ENCODE measurements at places on chromosomes 1 and 21.
A peak's percentile ranks its signal among the peaks of the same experiment; 100 is the strongest.

DNA sequence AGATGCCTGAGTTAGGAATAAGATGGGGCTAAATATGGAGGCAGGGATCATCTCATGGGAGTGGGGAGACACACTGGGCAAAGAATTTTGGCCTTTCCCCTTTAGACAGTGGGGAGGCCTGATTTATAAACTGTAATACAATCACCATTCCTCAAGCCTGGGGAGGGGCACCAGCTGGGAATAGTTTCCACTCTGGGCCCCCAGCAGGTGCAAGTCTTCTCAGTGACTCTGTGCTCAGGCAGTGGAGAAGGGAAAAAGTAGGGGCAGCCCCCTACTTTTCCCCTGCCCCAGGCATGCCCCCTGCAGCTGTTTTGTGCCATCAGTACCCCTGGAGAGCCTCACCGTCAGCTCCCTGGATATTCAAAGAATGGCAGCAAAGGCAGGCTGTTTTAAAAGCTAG lies 19.1 kb downstream of the COA7 start:
- DNase-seq, result no peak

- DNase-seq, result no peak
Observed at GRCh38 chr1:162570718-162571117, 9.2 kb downstream of the UAP1 start.

DNA sequence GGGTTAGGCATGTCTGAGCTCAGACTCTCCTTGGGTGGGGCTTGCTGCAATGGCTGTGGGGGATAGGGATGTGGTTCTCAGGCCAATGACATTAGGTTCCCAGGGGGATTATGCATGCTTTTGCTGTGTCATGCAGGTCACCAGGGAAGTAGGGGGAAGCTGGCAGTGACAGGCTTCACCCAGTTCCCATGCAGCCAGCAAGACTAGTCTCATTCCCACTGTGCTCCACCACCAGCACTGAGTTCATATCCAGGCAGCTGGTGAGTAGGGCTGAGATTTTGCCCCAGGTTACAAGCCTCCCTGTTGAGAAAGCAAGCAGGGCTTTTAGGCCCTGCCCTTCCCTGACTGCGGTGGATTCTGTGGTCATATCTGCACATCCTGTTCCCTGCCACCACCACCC lies 32.1 kb upstream of the PLA2G5 start:
- no peak for DNase-seq

DNA sequence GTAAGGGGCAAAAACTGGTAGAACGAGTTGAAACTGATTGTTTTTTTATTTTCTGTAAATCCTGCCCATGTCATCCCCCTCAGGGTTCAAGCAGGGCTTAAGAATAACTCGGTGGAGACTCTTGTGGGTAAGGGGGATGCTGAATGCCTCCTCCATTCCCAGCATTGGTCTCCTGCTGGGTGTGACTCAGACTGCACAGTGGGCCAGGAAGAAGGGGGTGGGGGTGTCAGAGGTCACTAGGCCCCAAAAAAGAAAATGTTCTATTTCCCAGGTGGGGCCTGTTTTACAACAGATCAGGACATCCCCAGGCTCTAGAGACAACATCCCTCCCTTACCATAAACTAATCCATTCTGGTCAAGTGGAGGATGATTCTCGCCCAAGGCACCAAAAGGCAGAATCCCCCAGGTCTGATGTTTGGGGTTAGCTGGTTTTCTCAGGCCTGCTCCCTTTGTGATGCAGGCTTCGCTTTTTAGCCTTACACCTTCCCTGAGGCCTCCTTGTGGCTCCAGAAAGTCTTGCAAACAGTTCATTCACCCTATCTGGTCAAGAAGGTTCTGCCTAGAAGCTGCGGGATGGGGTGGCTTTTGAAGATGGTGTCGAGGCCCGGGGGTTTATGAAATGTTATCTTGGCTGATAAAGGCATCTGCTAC lies 10.7 kb upstream of the GRHL3 start:
- DNase-seq, result no peak

DNA sequence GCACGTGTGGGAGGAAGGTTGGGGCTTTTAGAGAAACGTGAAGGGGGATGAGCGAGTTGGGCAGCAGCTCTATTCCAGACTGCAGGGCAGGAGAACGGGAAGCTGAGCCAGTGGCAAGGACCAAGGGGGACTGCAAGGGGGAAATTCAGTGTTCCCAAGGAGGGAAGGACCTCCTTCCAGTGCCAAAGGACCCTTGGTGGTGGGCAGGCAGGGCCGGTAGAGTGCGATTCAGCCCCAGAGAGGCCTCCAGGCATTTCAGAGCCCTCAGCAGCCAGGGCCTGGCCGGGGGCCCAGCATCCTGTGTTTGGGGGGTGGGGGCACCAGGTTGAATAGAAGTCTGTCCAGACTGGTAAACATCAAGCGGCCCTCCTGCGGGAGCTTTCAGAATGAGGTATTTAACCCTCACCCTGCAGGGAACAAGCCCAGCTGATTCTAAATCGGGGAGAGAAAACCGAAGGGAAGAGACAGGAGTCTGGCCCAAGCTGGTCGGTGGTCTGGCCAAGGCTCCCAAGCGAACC lies 2.3 kb downstream of the COL9A2 start:
- DNase-seq, result no peak

DNA sequence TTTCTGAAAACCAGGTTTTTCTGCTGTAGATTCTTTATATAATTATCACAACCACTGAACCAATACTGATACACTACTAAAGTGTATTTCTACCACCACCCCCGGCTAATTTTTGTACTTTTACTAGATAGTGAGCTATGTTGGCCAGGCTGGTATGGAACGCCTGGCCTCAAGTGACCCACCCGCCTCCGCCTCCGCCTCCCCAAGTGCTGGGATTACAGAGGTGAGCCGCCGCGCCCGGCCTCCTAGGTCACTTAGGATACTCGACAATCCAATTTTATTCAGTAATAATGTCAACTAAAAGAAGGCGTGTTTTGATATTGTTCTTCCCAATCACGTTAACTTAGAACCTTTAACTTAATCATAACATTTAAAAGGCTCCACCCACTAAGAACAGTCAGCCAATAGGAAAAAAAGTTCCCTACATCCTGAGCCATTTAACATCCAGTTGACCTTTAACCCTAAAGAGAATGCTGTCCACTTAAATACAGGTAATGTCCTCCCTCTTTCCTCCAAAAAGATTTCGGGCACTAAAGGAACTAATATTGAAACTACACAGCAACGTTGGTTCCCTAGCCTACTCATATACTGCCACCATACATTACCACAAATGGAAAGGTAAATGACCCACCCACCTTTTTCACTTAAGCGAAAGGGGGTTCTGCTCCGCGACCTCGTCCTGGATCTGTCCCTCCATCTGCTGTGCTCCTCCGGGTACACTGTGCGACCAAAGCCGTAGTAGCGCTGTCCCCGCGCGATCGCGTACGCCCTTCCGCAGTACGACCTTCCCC lies 1.2 kb downstream of the RSRP1 start:
- no peak for DNase-seq

- no peak for DNase-seq
Observed at GRCh38 chr1:3573500-3573899, 37.8 kb downstream of the MEGF6 start.

- no peak for DNase-seq
Observed at GRCh38 chr1:17648457-17649145, 106.5 kb upstream of the ACTL8 start.

GRCh38 chr1:235093013-235093695 lies 35.5 kb downstream of the TOMM20 start:
- no peak for DNase-seq

- DNase-seq, result no peak
Observed at GRCh38 chr1:161506336-161507223, 1.3 kb downstream of the FCGR2A start.

- DNase-seq, result no peak
Observed at GRCh38 chr1:70978623-70979022, 69.0 kb downstream of the PTGER3 start.

GRCh38 chr1:77463216-77463615 lies 181.4 kb downstream of the AK5 start:
- DNase-seq, result no peak

GRCh38 chr1:205680073-205680851 lies at the start of gene SLC45A3:
TSS of gene SLC45A3 (minus strand) at chr1:205680509. CDS start at chr1:205664656, 15,853 bp downstream.
- DNase-seq, result no peak

- DNase-seq, result no peak
Observed at GRCh38 chr1:221699577-221699976, 42.3 kb downstream of the DUSP10 start.

DNA sequence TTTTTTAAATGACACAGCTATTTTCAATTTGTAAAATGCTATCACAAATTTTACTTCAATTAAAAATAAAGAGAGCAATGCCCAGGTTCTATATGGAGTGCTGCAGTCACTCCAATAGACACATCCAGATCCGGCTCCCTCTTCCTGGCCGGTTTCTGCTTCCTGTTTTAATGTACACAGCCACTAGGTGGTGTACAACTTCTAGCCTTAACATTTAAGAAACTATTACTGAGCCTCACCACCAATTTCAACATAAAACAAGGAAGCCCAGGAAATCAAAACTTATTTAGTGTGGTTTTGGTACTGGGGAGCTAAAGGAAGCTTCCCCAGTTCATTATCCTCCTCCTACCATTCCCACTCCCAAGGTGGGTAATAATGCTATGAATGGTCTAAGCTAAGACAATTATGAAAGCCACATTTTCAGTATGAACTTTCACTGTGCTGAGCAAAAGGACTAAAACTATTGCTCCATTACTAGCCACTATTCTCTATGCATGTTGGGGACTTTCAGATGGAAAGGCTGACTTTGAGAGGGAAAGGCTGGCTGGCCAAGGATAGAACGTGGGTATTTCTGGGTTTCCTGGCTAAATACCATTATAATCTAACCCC lies 25.5 kb upstream of the MTMR11 start:
- no peak for DNase-seq

GRCh38 chr1:164101802-164102201 lies 457.2 kb upstream of the PBX1 start:
- no peak for DNase-seq

DNA sequence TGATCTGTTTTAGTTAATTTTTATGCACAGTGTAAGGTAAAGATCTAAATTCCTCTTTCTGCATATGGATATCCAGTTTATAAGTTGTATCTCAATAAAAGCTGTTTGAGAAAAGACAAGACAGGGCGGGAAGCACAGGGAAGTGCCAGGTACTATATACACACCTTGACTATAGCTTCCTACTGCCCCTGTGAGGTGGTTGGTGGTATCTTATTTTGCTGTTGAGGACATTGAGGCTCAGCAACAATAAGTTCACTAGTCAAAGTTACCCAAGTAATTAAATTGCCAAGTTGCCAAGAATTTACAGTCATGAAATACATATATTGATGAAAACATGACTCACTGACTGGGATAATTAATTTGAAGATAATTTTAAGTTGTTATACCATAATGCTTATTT lies 109.1 kb downstream of the CD247 start:
- no peak for DNase-seq

DNA sequence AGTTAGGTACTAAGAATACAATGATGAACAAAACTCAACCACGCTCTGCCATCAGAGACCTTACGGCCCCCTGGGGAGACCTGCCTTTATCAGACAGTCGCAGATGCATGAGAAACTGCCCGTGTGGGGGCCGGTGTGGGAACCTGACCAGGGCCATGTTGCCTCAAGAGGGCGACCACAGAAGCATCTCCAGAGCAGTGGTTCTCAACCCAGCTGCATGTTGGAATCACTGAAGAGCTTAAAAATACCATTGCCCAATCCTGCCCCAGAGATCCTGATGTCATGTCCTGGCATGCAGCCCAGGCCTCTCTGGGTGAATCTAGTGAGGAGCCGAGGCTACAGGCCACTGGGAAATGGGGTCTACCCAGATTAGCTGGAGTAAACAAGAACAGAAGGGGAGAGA lies 108.7 kb downstream of the PRDM2 start:
- no peak for DNase-seq

GRCh38 chr1:95655321-95656020 lies 421.5 kb downstream of the RWDD3 start:
- DNase-seq, result no peak

- DNase-seq, result no peak
Observed at GRCh38 chr1:25009671-25010262, 79.7 kb upstream of the RUNX3 start.

DNA sequence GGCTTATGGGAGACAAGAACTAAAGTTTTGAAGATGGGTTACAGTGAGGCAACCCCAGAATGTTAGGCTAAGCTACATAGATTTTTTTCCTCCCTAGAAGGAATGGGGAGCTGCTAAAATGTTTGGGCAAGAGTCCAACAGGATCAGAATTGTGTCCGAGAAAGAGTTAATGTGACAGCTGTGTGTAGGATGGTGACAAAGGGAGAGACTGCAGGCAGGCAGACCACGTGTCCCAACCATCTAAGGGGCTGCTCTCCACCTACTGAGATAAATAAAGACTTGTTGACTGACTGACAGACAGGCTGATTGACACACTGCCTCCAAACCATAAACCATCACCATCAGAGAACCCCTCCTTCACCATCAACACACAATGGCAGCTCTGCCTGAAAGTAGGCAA lies 133.7 kb upstream of the CTTNBP2NL start:
- no peak for DNase-seq

DNA sequence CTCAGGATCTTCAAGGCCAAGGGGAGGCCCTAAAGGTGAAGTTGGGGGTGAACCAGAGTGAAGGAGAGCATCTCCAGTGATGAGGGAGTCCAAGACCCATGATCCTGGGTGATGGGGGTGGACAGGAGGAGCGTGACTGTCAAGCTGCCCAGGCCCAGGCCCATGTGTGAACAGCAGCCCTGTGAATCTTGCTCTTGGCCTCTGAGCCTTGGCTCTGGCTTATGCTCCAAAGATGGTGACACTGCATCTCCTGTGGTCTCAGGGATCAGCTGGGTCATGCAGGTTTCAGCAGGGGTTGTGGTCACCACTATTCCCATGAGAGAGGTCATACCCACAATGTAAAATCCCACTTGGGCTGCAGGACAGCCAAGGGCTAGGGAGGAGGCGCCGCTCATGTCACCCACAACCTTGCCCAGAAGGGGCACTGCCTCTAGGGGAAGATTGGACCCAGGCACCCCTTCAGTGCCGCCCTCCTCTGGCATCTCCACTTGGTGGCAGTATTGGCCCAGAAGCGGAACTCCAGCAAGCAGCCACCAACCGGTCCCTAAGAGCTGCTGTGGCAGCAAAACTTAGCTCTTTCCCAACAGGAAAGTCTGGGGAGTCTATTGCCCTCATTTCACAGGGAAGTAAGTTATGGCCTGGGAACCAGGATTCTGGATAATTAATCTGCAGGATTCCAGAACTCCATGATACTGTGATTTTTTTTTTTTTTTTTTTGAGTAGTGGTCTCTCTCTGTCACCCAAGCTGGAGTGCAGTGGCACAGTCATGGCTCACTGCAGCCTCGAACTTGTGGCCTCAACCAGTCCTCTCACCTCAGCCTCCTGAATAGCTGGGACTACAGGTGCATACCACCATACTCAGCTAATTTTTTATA lies 7.5 kb upstream of the WNT3A start:
- DNase-seq, result peak; percentile 48

DNA sequence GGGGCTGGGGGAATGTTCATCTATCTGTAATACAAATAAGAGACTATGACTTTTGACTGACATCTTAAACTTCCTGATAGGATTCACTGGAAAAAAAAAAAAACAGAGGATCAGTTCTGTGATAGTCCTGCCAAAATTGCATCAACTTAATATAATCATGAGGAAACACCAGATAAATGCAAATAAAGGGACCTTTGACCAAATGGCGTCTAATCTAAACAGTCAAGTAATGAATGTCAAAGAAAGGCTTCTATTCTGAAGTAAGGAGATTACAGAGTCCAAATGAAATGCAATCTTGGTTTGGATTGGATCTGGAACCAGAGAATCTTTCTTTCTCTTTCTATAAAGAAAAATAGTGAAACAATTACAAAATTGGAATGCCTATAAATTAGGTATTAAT lies 513.4 kb downstream of the KCNT2 start:
- no peak for DNase-seq

Measured in GM06990 (cell line).